Activated CD4-positive, alpha-beta memory T cell treated with anti-CD3 and anti-CD28 coated beads, Interleukin-2, amount 10 ng/mL, durations not matched to agents 7 days and 5 days (primary cell): ENCODE measurements at places on chromosomes 4 and X. TPM values are rescaled to one million over a fixed set of nuclear protein-coding genes. Genes with fewer than 3 reads are reported as not detected.

DNA sequence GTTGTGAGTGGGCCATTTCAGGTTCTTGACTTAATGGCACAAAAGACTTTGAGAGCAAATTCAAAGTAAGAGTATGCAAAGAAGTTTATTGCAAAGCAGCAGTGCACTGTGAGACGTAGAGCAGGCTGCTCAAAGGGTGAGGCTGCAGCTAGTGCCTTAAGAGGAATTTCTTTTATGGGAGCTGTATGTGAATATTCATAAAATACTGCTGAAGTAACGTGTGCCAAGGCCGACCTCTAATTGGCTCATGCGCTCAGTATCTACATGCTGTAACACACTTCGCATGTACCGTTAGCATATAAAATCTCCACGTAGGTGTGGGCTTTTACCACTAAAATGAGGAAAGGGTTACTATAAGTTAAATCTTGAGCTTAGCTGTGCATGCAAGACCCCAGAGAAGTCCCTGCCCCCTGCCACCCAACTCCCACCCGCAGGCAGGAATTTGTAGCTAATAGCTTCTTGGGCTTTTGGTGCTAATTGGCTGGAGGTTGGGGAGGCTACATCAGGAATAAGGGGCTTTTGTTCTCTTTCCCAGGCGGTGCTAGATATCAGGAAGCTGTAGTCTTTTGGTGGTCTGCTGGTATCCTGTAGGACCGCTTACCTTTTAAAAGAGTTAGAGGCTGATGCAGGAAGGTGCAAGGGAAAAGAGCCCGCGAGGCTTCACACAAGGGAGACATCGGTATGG, 47.6 kb downstream of the FSTL5 start:
- no peak for DNase-seq
- H3K36me3 ChIP-seq = no peaks in the 10 kb centered on the region
- H3K4me1 ChIP-seq = no peaks in the 10 kb centered on the region
- no peak overlapping the region for H3K4me3 ChIP-seq
- H3K27me3 ChIP-seq = no peaks in the 10 kb centered on the region
- H3K27ac ChIP-seq = no peak overlapping the region

DNA sequence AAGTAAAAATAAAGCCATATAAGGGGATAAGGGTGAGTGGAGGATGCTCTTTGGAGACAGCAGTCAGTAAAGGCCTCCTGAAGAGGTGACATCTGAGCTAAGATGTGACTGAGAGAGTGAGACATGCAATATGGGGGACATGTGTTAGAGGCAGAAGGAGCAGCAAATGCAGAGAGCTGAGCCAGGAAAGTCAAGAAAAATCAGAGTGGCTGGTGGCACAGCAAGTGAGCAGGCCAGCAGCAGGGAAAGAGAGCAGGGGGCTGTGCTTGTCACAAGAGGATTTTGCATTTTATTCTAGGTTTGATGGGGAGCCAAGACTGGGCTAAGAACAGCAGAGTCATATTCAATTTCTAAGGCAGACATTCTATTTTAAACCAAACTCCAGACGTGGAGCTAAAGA, 394.5 kb downstream of the KCNIP4 start:
- H3K27me3 ChIP-seq = no peaks in the 10 kb centered on the region
- no peaks in the 10 kb centered on the region for H3K36me3 ChIP-seq
- no peaks in the 10 kb centered on the region for H3K4me1 ChIP-seq
- H3K27ac ChIP-seq = no peak overlapping the region

DNA sequence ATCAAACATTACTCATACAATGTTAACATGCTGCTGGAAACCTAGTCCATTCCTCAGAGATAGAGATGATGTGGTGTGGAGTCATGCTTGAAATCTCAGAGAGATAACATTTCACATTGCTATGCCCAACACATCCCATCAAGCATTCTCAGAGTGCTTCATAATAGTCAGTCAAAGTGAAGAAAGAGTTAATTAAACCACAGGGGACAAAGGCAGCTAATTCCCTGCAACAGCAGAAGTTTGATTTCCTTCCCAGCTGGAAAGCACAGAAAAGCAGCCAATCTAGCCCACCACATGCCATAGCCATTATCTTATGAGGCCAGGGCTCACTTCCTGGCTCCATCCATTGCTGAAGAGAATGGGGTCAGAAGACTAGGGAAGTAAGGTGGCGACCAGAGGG, 8.9 kb downstream of the KDR start:
- no peak overlapping the region for H3K4me3 ChIP-seq
- H3K27ac ChIP-seq = no peak overlapping the region
- H3K36me3 ChIP-seq = no peaks in the 10 kb centered on the region
- H3K4me1 ChIP-seq = no peaks in the 10 kb centered on the region

DNA sequence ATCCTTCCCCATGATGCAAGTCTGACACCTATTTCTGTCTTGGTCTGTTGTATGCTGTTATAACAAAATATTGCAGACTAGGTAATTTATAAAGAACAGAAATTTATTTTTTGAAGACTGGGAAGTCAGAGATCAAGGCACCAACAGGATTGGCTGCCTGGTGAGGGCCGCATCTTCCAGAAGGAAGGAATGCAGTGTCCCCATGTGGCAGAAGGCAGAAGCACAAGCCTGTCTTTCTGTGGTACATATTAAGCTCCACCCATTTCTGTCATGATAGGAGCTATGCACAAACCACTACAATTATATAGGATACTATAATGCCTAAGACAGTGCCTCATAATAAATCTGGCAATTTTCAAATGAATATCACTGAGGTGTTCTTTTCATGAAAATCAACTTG, 502.3 kb upstream of the DIAPH2 start:
- no peaks in the 10 kb centered on the region for H3K4me1 ChIP-seq
- no peak overlapping the region for H3K4me3 ChIP-seq
- H3K27ac ChIP-seq = no peak overlapping the region
- H3K36me3 ChIP-seq = no peaks in the 10 kb centered on the region
- no peaks in the 10 kb centered on the region for H3K27me3 ChIP-seq

DNA sequence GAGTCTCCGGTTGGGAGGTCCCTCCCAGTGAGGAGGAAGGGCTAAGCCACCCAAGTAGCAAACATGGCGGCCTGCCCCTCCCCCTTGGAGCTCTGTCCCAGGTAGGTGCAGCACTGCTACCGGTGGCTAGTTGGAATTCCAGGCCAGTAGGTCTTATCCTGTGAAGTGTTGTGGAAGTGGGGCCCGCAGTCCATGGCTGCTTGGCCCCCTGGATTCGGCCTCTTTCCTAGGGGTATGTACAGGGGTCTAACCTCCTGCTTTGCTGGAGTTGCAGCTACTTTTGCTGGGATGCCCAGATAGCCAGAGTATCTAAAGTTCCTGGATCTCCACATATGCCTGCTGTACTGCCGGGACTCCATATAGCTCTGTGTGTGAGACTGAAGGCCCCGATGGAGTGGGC, 9.9 kb upstream of the TMSB15C start:
- DNase-seq = no peak
- H3K27ac ChIP-seq = no peak overlapping the region
- peaks cover under 1% of the 10 kb centered on the region for H3K27me3 ChIP-seq
- H3K4me1 ChIP-seq = no peaks in the 10 kb centered on the region
- H3K36me3 ChIP-seq = no peaks in the 10 kb centered on the region
- no peak overlapping the region for H3K4me3 ChIP-seq

- no peak overlapping the region for H3K27ac ChIP-seq
- H3K27me3 ChIP-seq = no peaks in the 10 kb centered on the region
- no peaks in the 10 kb centered on the region for H3K4me1 ChIP-seq
- no peaks in the 10 kb centered on the region for H3K36me3 ChIP-seq
- no peak overlapping the region for H3K4me3 ChIP-seq
Observed at GRCh38 chr4:5446595-5447226, 261.6 kb downstream of the EVC2 start.

DNA sequence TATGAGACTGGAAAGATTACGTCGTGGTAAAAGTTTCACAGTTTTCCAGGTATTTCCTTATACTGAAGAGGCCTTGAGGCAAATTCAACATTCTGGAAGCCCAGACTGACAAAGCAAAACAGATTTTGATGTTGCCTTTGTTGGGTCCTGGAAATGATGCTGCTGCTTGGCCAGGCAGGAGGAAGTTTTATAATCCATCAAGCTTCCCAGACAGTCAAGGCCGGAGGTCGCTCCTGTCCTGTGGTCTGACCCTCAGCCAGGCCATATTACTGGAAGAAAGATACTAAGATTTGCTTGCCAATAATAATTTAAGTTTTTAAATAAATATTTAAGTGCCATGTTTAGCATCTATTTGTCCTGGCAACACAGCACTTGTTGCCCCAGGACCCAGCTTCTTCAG, 63.4 kb downstream of the TAPT1 start:
- no peak overlapping the region for H3K4me3 ChIP-seq
- H3K27me3 ChIP-seq = no peaks in the 10 kb centered on the region
- no peak overlapping the region for H3K27ac ChIP-seq
- DNase-seq = no peak
- H3K36me3 ChIP-seq = peaks cover 33% of the 10 kb centered on the region

- no peaks in the 10 kb centered on the region for H3K27me3 ChIP-seq
- no peaks in the 10 kb centered on the region for H3K36me3 ChIP-seq
- H3K4me3 ChIP-seq = no peak overlapping the region
- H3K4me1 ChIP-seq = no peaks in the 10 kb centered on the region
Observed at GRCh38 chr4:59094505-59094904, 1984.3 kb upstream of the IGFBP7 start.

DNA sequence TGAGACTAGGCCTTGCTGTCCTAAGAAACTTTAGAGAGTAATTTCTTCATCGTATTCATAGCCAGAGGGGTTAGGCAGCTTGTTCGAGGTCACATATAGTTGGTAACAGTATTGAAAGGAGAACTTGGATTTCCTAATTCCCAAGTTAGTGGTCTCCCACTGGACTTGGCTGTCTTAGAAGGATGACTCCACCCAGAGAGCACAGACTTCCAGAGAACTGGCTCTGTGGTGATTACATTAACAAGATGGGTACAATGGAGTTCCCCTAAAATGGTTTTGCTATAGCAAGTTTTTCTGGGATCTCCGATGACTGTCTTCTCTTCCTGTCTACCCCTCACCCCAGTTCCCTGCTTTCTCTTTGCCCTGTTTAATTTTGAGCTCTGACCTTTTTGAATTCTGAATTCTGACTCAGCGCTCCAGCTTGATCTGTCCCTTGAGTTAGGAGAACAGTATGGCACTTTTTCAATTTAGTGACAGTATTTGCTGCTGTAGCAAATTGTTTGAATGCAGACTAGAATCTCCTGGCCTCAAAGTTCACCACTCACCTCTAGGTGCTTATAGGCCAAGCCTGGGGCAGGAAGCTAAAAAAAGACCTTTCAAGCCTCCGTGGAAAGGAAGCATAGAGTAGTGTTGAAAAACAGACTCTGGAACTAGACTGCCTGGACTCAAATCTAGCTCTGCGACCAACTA, 6.9 kb downstream of the MSN start:
- no peaks in the 10 kb centered on the region for H3K27me3 ChIP-seq
- H3K4me1 ChIP-seq = peaks cover 73% of the 10 kb centered on the region
- H3K4me3 ChIP-seq = peak overlapping the region; percentile 91
- peaks cover 87% of the 10 kb centered on the region for H3K36me3 ChIP-seq
- peak overlapping the region; percentile 83 for H3K27ac ChIP-seq

DNA sequence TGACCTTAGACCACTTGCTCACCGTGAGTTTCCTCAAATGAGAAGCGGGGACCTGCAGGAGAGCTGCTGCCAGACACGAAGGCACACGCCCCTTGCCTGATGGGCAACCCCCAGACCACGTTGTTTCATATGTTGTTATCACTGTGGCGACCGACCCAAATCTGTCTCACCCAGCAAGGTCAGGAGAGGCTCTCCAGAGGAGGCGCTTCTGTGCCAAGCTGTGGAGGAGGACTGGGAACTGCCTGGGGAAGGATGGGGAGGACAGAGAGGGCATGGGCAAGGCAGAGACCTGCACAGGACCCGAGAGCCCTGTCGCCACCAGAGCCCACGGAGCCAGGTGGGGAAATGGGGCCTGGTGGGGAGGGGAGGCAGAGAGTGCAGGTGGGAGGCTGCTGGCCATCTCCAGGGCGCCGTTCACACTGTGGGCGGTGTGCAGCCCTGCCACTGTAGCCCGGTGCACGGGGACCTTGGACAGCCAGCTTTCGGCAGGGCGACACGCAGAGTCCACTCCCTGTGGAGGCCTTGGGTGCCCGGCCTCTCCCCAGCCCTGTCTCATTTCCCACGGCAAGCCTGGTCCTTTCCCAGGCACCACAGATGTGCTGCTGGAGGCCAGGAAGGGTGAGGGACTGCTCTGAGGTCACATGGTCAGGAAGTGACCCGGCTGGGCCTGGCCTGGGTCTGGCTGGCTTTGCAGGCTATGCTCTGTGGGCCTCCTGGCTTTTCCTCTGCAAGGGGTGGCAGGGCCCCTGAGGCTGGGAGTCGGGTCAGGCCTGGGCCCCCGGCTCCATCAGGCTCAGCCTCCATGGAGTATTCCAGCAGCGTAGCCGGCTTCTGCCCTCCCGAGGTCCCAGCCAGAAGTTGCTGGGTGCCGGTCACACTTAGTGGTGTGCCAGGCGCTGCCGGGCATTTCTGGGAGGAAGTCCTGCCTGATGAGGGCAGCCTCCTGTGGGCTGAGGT, 3.2 kb downstream of the HTRA3 start:
- no peaks in the 10 kb centered on the region for H3K4me1 ChIP-seq
- DNase-seq = no peak
- no peaks in the 10 kb centered on the region for H3K36me3 ChIP-seq
- H3K4me3 ChIP-seq = no peak overlapping the region
- peaks cover 17% of the 10 kb centered on the region for H3K27me3 ChIP-seq

DNA sequence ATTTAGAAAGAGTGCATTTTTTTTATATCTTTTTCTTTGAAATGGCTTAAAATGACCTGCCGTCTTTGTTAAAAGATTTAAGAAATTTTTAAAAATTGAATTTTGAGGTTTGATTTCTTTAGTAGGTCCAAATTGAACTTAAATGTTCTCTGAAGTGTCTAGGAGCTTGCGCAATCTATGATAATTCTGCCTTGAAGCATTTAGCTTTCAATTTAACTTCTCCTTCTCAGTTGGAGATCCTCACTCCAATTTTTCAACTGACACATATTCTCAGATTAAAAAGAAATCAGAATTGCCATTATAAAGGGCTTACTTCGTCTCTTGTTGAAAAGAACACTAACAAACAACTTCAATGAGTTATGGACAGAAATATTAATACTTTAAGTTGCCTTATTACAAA, 273.5 kb downstream of the TMA16 start:
- no peak for DNase-seq
- no peaks in the 10 kb centered on the region for H3K27me3 ChIP-seq
- no peak overlapping the region for H3K27ac ChIP-seq
- H3K4me1 ChIP-seq = no peaks in the 10 kb centered on the region

DNA sequence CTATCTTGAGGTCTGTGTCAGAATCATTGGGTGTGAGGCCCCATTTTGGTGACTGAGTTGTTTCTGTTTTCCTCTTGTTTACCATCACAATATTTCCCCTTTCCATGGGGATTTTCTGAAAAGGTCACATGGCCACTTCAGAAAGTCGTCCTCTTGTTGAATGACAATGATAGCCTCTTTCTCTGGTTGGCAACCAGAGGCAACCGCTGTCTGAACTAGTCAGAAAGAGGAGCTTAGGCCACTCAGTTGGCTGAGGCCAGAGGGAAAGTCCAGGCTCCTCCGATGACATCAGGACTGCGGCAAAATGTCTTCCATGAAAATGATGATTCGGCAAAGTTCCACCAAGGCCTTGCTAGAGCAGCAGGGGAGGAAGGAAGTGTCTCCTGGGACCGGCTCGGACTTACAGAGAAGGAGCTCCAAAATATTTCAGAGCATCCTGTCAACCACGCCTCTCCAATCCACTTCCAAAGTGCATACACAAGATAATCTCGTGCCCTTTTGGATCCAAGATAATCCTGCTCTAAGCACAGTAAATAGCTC, 19.1 kb upstream of the RBM47 start:
- DNase-seq = no peak
- H3K27me3 ChIP-seq = peaks cover 4% of the 10 kb centered on the region
- no peak overlapping the region for H3K27ac ChIP-seq
- no peaks in the 10 kb centered on the region for H3K36me3 ChIP-seq

The COL25A1 gene
- total RNA-seq = not detected

The PI4K2B gene
- total RNA-seq = 49.2 TPM

The MAOB gene
- total RNA-seq = not detected

The P2RY8 gene
- 180 TPM for total RNA-seq

The TLR2 gene
- total RNA-seq = 1.3 TPM

The SLITRK4 gene
- not detected for total RNA-seq
